ENCODE measurements at places on chromosomes 16 and 17. TPM values are rescaled to one million over a fixed set of nuclear protein-coding genes. Genes with fewer than 3 reads are reported as not detected.

- DNase-seq: no peak
Measured at GRCh38 chr16:735982-736453, 4.8 kb downstream of the CIAO3 start.

GRCh38 chr16:23334950-23335349 lies 32.8 kb downstream of the SCNN1B start:
- no peak for DNase-seq

- peak; percentile 54 for DNase-seq
Measured at GRCh38 chr16:54281535-54282201, 4.9 kb downstream of the IRX3 start.

CD7 gene
- total RNA-seq: 2.5 TPM
